GM20000 (cell line): ENCODE measurements at places on chromosomes 6 and 20.

DNA sequence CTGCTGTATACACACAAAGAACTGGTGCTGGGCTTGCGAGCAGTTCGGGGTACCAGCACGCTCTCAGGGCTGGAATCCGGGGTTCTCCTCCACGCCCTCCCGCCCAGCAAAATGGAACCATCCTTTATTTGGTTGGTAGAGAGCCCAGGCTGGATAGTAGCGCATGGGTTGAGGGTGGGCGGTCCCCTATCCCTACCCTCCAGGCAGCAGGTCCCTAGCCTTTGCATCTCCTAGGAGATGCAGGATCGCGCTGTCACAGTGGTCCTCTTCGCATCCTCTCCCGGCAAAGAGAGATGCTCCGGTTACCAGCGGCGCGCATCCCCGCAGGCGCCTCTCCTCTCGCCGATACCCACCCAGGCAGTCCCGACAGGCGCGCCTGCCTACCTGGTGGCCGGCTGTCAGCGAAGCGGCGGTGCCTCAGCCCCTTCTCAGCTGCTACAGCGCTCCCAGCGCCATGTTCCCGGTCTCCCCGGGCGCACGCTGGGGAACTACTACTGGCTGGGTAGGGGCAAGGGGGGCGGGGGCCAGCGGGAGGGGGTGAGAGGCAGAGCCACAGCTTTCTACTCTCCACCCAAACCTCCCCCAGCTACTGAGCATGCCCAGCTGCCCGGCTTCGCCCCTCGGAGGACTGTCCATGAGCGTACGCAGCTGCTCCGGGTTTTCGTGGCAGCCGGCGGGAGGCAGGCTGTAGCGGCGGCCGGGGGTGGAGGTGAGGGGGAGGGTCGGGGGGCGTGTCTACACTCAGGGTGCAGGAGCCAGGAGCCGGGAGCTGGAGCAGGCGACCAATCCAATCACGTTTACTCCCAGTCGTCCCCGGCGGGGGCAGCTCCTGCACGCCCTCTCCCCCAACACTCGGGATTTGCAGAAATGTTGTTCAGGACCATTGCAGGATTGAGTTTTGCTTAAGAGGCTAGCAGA, at the start of gene PAK5:
Gene PAK5 (minus strand): TSS at position 699 of the 918 bp plus-strand sequence. CDS start 194,748 bp downstream, outside the sequence.
- DNase-seq = no peak

DNA sequence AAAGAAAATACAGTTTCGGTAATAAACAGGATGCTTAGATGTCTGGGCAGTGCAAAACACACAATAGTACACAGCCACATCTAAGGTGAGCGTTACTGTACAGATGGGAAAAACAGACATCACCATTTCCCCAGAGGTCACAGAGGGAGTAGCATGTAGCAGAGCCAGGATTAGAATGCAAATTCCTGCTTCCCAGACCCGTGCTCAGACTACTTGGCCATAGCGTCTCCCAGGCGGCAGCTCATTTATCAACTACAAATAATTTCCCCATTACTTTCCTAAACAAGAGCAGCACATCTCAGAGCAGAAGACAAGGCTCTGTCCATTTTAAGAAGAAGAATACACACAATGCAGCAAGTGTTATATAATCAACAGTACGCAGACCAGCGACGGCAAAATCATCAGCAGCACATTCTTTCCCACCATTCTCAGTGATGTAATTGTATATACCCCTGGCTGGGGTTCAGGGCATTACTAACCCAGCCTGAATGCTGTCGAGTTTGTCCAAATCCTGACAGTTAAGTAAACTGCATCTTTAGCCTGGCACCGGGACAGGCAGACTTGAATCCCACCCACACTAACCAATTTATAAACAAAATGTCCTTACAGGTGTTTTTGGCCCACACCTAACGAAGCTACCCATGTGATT, 61.9 kb downstream of the CNKSR3 start:
- DNase-seq = no peak

DNA sequence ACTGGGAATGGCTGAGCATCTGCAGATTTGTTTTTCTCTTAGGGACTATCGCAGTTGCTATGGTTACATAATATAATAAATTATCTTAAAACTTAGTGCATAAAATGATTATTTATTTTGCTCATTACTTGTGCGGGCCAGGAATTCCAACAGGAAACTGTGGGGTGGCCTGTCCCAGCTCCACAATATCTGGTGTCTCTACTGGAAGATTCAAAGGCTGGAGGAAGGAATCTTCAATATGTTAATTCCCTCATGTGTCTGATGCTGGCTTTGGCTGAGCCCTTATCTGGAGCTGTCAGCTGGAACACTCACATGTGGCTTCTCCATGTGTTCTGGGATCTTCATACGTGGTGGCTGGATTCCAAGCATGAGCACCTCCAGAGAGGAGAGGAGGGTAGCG, 23.9 kb upstream of the B3GAT2 start:
- DNase-seq = no peak

DNA sequence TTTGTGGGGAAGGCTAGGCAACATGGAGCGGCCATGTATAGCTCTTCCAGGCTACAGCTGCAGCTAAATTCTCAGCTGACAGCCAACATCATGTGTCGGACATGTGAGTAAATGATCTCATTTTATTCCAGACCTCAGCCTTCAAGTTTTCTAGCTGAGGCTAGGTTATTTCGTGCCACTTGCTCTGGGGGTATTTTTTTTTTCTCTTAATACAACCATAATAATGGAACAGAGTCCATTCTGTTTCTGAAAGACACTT, 573.5 kb downstream of the CD109 start:
- no peak for DNase-seq

DNA sequence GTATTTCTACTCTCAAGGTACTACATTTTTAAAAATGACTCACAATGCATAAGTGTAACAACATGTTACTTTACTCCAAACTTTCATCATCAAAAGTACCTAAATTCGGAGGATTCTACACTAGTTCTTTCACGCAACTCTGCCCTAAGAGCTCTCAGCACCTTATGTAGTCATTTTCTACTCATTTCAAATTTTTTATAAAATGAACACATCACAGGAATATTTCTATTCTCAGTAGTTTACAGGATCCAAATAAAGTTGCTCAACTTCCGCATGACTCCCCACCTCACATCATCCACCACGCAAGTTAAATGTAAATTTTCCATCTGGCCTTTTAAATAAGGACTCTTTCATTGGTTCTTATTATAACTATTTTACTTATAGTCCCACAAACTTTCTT, 344.9 kb upstream of the MANEA start:
- no peak for DNase-seq

DNA sequence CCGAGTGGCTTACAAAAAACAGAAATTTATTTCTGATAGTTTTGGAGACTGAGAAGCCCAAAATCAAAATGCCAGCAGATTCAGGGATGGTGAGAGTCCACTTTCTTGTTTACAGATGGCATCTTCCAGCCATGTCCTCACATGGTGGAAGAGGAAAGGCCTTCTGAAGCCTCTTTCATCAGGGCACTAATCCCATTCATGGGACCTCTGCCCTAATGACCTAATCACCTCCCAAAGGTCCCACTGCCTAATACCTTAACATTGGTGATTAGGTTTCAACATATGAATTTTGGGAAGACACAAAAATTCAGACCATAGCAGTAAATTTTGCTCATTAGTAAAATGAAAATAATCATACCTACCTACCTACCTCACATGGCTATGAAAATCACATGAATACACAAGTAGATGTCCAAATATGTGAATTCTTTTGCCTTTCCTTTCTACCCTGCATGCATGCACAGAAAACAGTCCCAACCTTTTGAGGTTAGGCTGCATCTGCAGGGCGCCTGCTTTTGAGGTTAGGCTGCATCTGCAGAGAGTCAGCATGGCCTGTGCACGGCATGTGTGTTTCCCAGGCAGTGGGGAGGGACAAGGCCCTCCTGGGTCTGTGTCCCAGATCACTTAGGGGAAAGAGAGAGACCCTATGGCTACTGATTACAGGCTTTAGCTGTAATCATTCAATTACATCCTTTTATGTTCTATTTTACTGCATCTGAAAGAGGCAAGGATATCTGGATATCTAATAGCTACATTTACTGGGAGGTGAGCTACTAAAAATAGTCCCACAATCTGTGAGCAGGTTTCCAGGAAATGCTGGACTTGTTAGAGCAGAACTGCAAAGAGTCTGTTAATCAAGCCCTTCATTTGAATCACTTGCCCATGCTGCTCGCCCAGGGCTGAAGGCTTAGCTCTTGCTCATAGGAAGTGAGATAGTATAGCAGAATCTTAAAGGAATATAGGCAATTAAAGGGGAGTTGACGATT, 497.7 kb upstream of the MARCKS start:
- no peak for DNase-seq
